Kasumi-1 (cell line): ENCODE measurements at places on chromosomes 2 and 18.
A peak's percentile ranks its signal among the peaks of the same experiment; 100 is the strongest.

DNA sequence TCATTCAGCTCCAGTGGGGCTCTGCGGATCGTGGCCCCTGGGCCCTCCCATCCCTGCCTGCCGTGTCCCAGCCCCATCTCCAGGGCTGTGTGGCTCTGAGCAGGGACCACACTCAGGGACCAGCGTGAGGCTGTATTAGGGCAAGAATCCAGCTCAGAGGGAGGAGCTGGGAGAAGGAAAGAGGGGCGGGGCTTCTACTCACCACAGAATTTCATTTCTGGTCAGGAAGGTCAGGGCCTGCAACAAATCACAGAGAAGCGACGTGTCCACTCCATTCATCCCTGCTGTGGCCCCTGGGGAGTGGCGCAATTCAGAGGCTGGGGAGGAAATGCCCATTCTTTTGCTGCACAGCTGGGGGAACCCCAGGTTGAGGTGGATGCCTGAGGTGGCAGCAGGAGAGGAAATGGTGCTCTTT, 828 bp downstream of the CIB4 start:
- no peak for DNase-seq

DNA sequence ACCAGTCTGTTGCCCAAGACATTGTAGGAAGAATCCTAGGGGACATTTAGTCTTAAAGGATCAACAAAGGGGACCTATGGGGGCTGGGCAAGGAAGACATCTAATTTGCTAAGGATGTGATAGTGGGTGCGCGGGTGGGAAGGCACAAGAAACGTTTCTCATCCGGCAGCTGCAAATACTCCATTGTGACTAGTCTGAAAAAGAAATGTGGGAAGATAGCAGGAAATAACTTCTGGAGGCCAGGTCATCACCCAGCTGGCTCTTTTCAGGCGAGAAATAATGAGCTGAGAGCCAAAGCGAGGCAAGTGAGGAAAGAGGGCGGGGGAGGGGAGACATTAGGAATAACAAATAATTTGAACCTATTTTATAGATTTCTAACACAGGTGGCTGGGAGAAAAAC, 70.3 kb upstream of the NCK2 start:
- no peak for DNase-seq

- DNase-seq: no peak
Measured at GRCh38 chr2:43159797-43160196, 66.6 kb downstream of the ZFP36L2 start.

DNA sequence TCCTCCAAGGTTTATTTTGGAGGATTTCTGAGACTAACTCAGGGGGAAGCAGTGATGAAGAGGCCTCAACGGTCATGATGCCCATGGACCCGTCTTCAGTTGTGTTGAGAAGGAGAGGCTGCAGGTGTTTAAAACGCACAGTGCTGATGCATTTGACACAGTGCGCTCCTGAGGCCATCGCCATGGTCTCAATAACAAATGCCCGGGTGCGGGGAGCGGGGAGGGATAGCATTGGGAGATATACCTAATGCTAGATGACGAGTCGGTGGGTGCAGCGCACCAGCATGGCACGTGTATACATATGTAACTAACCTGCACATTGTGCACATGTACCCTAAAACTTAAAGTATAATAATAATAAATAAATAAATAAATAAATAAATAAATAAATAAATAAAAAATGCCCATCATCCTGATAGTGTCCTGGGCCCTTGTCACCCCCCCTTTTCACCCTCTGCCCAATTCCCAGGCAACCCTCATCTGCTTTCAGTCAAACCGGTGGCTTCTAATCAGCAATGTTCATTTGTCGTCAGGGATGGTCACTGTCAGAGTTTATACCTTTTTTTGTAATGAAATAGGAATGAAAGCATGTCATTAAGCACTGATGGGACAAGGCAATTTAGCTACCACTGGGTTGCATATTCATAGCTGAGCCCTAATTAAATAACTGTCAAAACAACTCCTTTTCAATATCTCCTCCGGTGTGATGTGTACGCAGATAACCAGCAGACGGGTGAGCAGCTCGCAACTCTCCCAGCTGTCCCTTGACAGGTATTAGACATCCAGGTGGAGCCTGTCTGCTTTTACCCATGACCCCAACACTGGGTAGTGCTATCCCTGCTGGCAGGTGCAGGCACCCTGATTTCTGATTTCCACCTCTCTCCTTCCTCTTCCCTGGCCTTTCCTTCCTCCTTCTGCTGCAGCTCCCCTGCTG, 95.9 kb downstream of the KCNF1 start:
- DNase-seq: no peak

DNA sequence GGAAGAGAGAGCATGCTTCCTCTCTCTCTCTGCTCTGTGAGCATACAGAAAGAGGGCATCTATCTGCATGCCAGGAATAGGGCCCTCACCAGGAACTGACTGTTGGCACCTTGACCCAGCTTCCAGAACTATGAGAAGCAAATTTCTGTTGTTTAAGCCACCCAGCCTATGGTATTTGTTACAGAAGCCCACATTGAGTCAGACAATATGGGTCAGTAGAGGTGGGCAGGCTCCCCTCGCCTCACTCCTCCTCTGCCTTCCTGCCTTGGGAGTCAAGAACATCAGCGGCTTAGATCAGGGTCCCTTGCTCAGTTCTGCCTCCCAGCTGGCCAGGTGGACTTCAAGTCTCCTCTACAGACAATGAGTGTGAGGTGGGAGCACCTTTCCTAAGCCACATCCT, 92.3 kb downstream of the COPS8 start:
- DNase-seq: no peak

DNA sequence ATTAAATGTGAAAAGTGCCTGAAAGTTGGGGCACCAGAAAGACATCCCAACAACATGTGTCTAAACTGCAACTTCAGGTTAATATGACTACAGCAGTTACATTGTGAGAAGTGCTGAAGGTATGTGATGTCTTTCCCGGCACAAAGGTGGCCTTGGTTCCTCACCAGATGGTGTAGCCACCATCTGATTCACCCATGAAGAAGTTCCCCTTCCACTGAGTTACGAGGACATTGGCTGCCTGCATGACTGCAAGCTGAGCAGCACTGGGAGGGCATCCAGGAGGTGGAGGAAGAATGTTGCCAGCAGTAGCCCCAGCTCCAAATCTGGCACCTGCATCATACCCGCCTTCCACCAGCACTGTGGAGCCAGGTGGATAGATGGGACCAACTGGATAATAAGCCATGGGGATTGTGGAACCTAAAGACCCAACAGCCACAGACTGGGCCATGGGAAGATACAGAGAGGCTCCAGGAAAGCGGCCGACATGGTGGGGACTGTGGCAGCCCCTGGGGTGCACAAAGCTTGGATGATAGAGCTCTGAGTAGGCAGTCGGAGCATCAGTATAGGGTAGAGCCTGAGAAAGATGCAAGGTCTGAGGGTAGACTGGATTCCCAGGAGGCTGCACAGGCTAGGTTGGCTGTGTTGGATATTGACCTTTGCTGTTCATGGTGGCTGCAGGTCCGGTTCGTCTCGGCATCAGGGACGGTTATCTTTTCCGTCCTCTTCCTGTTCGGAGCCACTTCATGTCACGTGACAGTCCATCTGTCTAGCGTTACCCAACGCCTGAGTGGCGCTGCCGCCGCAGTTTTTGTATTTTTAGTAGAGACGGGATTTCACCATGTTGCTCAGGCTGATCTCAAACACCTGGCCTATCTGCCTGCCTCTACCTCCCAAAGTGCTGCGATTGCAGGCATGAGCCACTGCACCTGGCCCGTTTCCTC, 36.9 kb downstream of the SUMO1 start:
- DNase-seq: no peak

- no peak for DNase-seq
Measured at GRCh38 chr18:66972681-66973080, 368.8 kb upstream of the CDH19 start.

DNA sequence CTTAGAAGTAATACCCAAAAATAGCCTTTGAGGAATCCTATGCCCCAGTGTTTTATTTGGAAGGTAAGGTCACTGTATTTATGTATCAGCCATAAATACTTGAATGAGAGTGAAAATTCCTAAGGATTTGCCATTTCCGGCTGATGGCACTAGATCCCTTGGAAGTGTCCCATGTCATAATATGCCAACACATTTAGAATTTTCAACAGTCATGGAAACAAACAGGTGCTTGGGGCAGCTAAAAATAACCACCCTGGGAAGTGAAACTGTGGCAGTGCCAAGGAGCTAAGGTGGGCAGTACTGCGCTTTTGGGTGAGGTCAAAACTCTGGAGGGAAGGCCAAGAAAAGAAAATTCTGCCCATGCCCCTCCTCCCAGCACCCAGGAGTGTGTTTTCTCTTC, 80.2 kb downstream of the TCF7L1 start:
- no peak for DNase-seq

- no peak for DNase-seq
Measured at GRCh38 chr2:145692971-145693478, 1173.1 kb upstream of the ZEB2 start.

GRCh38 chr2:124664363-124664762, 639.3 kb downstream of the CNTNAP5 start:
- DNase-seq: no peak

- DNase-seq: no peak
Measured at GRCh38 chr18:29373000-29373399, 1196.1 kb upstream of the CDH2 start.

GRCh38 chr18:58953627-58954026, 89.0 kb downstream of the ZNF532 start:
- DNase-seq: no peak

DNA sequence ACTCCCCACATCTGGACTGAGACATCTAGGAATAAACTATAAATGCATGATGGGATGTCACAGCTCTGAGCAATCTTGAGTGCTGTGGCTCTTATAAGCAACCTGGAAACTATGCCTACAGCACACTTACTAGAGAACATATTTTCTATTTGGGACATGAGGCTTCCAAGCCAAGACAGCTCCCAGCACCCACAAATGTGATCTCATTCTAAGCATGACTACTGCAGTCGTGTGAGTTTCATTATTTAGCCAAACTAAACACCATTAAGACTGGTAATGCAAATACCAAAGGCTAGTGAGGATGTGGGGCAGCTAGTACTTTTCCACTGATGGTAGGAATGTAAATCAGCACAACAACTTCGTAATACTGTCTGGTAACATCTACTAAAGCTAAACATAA, 72.5 kb downstream of the RTTN start:
- DNase-seq: no peak

DNA sequence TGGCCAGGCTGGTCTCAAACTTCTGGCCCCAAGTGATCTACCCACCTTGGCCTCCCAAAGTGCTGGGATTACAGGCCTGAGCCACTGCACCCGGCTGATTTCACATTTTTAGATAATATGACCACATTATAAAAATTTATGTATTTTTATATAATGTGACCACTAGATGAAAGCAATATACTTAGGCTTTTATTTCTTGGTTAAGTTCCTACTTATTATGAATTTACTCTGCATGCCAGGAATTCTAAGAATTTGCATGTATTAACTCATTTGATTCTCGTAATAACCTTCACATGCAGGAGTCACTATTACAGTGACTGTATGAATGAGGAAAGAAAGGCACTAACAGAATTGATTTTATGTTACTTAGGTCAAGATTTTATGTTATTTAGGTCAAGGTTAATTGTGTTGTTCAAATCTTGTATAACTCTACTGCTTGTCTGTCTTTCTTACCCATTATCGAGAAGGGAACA, 25.6 kb upstream of the CASP8 start:
- no peak for DNase-seq

GRCh38 chr2:168717790-168718502, 84.5 kb upstream of the NOSTRIN start:
- peak; percentile 64 for DNase-seq

DNA sequence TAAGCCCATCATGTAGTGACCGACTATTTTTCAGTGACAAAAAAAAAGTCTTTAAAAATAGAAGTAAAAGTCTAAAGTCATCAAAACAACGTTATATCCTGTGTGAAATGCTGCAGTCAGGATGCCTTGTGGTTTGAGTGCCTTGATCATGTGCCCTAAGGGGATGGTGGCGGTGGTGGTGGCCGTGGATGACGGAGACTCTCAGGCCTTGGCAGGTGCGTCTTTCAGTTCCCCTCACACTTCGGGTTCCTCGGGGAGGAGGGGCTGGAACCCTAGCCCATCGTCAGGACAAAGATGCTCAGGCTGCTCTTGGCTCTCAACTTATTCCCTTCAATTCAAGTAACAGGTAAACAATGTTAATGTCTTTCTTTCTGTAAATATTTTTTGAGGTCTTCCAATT, at the start of gene CD28:
CD28 (plus strand) TSS at position 237 of the 400 bp plus-strand sequence; CDS start at position 295, 58 bp downstream.
- no peak for DNase-seq

- DNase-seq: no peak
Measured at GRCh38 chr2:85697716-85698115, 3.6 kb downstream of the GNLY start.

DNA sequence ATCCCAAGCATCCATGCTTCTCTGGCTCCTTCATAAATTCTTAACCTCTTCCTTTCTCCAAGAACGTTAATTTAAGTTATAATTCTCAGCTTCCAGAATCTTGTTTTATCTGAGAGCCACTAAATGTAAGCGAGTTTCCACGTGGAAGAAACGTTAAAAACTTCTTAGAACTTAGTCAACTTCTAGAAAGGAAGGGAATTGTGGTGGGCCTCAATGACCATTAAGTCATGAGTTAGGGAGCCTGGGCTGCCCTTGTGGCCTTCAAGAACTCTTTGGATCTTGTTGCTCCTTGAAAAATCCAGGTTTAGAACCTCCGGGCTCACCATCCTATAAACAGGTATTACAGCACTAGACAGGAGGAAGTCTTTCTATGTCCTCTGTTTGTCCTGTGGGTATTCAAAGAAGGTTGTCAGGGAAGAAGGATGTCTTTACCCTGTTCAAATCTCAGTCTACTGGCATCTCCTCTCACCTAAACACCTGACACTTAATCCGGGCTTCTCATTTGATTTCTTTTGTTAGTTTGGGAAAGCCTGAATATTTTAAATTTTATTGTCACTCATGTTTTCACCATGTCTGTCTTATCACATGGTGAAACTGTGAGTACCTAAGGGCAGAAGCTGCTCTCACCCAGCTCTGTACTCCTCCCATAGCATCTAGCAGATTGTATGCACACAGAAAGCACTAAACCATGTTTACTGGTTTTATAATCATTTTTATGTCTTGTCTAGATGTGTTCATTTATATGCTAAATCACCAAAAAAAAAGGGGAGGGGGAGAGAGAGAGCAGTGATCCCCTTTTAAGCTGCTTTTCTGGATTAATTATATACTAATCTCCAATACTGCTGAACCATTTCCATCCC, 6.3 kb downstream of the RND3 start:
- no peak for DNase-seq

- no peak for DNase-seq
Measured at GRCh38 chr18:54859667-54860421, 31.6 kb downstream of the RAB27B start.
